Testis (tissue), 5 donors: ENCODE measurements at places on chromosomes 4 and X. TPM values are rescaled to one million over a fixed set of nuclear protein-coding genes. Genes with fewer than 3 reads are reported as not detected.

DNA sequence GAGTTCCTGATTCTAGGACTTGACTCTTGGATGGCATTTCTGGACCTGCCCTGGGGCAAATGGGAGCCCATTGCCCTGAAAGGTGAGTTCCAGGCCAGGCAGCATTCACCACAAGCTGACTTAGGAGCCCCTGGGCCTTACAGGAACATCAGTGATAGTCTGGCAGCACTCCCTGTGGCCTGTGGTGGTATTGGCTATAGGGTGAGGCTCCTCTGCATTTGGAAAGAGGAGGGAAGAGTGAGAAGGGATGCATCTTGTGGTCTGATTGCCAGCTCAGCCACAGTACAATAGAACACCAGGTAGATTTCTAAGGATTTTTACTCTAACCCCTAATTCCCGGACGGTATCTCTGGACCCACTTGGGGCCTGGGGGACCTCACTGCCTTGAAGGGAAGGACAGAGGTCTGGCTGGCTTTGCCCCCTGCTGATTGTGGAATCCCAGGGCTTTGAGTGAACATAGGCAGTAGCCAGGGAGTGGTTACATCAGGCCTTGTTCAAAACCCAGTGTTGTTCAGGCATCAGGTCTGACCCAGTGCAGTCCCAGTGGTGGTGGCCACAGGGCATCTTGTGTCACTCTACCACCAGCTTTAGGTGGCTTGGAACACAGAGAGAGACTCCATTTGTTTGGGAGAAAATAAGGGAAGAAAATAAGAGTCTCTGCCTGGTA lies 32.9 kb downstream of the MAGED4 start:
- H3K4me3 ChIP-seq = no peak overlapping the region
- H3K27ac ChIP-seq = no peak overlapping the region
- no peaks in the 10 kb centered on the region for H3K4me1 ChIP-seq
- no peak for DNase-seq
- no peaks in the 10 kb centered on the region for H3K36me3 ChIP-seq

EDA gene
- 3.0 TPM for polyA plus RNA-seq

DNA sequence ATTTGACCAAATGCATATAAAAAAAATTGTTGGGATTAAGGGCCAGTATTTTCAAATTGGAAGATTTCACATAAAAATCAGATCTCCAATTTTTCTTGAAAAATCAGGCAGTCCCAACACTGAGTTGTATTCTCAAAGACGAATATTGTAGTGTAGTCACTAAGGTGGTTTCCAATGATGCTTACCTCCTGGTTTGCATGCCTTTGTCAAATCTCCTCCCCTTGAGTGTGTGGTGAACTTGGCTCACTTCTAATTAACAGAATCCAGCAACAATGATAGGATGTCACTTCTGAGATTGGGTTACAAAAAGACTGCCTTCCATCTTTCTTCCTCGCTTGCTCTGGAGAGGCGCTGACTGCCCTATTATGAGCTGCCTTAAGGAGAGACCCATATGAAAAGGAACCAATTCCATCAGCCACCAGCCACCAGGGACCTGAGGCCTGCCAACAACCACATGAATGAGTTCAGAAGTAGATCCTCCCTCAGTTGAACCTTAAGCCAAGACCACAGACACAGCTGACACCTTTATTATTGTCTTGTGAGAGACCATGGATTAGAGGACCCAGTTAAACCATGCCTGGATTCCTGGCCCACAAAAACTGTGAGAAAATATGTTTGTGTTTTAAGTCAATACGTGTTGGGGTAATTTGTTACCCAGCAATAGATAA lies 31.2 kb upstream of the TSPAN5 start:
- H3K4me1 ChIP-seq = no peaks in the 10 kb centered on the region
- DNase-seq = no peak
- no peaks in the 10 kb centered on the region for H3K27me3 ChIP-seq
- no peaks in the 10 kb centered on the region for H3K36me3 ChIP-seq

DNA sequence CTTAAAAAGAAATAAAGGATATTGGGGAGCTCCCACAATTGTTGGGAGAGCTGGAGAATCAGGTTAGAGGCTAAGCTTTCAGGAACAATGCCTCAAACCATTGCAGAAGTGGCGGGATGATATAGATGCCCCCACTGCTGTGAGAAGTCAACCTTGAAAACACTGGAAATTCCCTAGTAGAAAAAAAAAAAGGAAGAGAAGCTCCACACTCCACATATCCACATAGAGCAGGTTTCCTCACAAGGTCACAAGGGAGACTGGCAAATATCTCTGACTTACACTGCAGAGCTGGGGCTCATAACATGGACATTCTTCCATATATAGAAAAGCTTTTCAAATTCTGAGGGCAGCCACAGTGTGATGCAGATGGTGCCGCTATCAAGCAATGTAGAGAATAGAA lies 22.7 kb upstream of the OGT start:
- no peaks in the 10 kb centered on the region for H3K4me1 ChIP-seq
- H3K4me3 ChIP-seq = no peak overlapping the region
- DNase-seq = no peak
- no peak overlapping the region for H3K27ac ChIP-seq
- no peaks in the 10 kb centered on the region for H3K36me3 ChIP-seq
- H3K27me3 ChIP-seq = no peaks in the 10 kb centered on the region

DNA sequence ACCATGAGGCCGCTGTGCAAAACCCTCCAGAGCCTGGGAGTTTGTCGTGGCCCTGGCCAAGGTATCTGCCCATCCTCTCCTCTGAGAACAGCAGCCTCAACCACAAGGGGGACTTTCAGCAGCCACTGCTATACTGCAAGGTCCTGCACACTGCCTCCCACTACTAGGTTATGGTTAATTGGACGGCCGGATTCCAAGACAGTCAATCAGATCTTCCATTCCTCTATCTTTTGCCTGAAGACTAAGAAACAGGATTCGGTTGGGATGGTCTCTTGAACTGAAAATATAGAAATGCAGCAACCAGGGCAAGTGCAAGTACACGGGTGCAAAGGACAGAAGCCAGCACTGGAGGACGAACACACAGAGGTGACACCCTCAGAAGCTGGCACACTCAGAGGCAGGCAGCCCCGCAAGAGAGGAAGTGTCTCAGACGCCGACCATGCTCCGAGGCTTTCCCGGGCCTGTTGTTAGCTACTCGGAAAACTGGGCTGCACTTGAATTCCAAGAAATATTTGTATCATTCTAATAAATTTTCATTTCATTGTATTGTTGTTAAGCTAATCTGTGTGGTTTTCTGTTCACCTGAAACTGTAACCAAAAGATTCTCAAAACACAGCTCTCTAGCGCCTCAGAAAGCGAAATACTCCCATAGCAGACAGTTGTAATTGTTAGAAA lies 63.3 kb downstream of the AFAP1 start:
- no peak for DNase-seq
- no peak overlapping the region for H3K4me3 ChIP-seq
- H3K36me3 ChIP-seq = no peaks in the 10 kb centered on the region

CLCN4 gene
- polyA plus RNA-seq = 5.1 TPM

LEF1 gene
- 63.5 TPM for polyA plus RNA-seq

DNA sequence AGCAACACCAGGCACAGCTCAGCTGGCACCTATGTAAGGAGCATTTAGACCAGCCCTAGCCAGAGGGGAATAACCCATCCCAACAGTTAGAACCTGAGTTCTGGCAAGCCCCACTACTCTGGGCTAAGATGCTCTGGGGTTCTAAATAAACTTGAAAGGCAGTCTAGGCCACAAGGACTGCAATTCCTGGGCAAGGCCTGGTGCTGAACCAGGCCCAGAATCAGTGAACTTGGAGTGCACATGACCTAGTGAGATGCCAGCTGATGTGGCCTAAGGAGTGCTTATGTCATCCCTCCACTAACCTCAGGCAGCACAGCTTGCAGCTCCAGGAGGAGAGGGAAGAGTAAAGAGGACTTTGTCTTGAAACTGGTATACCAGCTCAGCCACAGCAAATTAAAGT lies 7.6 kb upstream of the PRRG3 start:
- no peaks in the 10 kb centered on the region for H3K36me3 ChIP-seq
- H3K27ac ChIP-seq = no peak overlapping the region
- H3K4me1 ChIP-seq = no peaks in the 10 kb centered on the region
- H3K27me3 ChIP-seq = no peaks in the 10 kb centered on the region
- no peak overlapping the region for H3K4me3 ChIP-seq
- no peak for DNase-seq

DNA sequence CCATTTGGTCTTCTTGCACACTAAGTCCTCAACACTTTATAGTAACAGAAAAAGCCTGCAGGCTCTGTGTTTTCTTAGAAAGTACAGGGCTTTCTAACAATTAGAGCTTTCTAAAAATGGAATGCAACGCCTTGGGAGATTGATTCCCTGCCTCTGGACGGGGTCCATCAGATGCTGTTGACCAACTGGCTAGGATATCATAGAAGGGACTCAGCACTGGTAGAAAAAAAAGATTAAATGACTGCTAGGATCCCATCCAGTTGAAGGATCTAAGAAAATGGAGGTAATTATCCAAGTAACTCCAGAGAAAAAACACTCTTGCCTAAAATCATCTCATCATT lies 39.5 kb downstream of the USP46 start:
- H3K4me1 ChIP-seq = peaks cover 8% of the 10 kb centered on the region
- H3K4me3 ChIP-seq = no peak overlapping the region
- DNase-seq = no peak
- no peak overlapping the region for H3K27ac ChIP-seq
- no peaks in the 10 kb centered on the region for H3K27me3 ChIP-seq

DNA sequence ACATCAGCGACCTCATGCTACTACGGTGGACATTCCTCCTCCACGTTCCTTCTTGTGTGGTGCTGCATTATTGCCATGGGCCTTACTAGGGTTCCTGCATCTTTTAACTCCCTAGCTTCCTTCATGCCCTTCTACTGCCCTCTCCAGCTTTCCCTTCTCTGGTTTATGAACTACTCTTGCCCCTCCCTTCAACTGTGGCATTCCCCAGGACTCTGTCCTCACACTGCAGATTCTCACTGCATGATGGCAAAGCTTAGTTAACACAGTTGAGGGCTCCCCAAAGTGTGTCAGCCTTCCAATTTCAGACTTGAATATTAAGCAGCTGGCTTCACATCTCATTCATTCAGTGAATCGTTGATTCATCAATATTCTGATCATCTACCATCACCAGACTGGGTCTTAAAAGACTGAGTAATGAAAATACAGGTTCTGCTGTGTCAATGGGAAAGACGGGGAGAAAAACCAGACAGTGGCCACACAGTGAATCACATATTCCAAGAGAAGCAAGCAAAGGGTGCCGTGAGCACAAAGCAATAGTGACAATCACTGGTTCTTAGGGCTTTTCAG lies 53.0 kb downstream of the ZFX start:
- no peak overlapping the region for H3K4me3 ChIP-seq
- H3K27ac ChIP-seq = no peak overlapping the region
- no peaks in the 10 kb centered on the region for H3K36me3 ChIP-seq
- no peak for DNase-seq

CEP44 gene
- 21.1 TPM for polyA plus RNA-seq

DNA sequence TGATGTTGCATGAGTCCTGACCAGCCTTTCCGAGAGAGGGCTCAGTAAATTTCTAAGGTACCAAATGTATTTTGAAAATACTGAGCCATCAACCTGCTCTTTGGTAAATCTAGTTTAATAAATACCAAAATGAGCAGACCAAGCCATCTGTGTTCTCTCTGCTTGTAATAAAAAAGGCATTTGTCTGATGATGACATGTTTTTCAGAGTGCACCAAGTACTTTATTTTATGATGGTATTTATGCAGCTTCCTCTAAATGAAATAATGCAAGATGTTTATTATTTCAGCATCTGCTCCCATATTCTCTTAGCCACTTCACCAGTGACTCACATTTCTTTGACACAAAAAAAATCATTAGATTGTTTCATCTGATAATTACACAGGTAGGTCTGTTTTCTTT lies 700.5 kb downstream of the TRIML1 start:
- no peaks in the 10 kb centered on the region for H3K36me3 ChIP-seq
- H3K27me3 ChIP-seq = no peaks in the 10 kb centered on the region
- no peak overlapping the region for H3K27ac ChIP-seq
- H3K4me3 ChIP-seq = no peak overlapping the region

- H3K36me3 ChIP-seq = no peaks in the 10 kb centered on the region
- H3K4me3 ChIP-seq = no peak overlapping the region
- no peaks in the 10 kb centered on the region for H3K27me3 ChIP-seq
- no peak overlapping the region for H3K27ac ChIP-seq
- no peaks in the 10 kb centered on the region for H3K4me1 ChIP-seq
Observed at GRCh38 chrX:2846992-2847391, 18.3 kb downstream of the GYG2 start.

DNA sequence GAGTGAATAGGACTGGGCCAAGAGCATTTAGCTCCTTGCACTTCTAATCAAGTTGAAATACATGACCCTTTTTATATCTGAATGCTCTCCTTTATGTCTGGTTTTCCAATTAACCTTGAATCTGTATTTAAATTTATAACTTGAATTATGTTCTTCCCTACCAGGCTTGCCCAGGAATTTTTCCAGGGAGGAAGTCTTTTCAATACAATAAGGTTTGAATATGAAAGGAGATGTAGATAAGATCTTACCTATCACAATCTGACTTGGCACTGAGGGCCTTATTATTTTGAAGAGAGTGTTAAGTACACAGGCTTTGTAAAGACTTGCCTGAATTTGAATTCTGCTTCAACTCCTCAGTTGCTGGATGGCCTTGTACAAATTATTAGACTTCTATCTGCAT lies 555.7 kb downstream of the PCDH7 start:
- no peak overlapping the region for H3K4me3 ChIP-seq
- no peak overlapping the region for H3K27ac ChIP-seq
- H3K4me1 ChIP-seq = no peaks in the 10 kb centered on the region
- no peaks in the 10 kb centered on the region for H3K27me3 ChIP-seq

FHDC1 gene
- 2.9 TPM for polyA plus RNA-seq

IL2RG gene
- polyA plus RNA-seq = 6.8 TPM
